ENCODE measurements at places on chromosomes 5 and 9.

- DNase-seq: no peak
These were observed 353.3 kb downstream of the MAN2A1 start for GRCh38 chr5:110043025-110043424.

GRCh38 chr5:72478684-72479083, 28.5 kb downstream of the ZNF366 start:
- no peak for DNase-seq

DNA sequence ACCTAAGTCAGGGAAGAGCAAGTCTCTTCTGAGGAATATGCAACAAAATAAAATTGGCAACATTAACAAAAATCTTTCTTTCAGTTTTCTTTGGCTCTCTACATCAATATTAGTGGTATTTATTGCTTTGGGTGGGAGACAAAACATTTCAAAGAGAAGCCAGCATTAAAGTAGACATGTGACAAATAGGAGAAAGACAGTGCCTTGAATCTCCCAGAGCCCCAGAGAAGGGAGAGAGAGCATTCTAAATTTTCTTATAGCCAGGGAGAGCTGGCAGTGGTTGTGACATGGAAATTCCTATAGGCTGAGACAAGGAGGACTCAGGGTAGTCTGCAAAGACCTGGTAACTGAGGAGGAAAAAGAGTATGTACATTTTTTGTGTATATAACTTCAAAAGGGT, 79.4 kb upstream of the NREP start:
- no peak for DNase-seq

- DNase-seq: no peak
These were observed 301.4 kb downstream of the TENT4A start for GRCh38 chr5:7014611-7015010.

GRCh38 chr5:38458174-38458573, 98.3 kb downstream of the LIFR start:
- no peak for DNase-seq

DNA sequence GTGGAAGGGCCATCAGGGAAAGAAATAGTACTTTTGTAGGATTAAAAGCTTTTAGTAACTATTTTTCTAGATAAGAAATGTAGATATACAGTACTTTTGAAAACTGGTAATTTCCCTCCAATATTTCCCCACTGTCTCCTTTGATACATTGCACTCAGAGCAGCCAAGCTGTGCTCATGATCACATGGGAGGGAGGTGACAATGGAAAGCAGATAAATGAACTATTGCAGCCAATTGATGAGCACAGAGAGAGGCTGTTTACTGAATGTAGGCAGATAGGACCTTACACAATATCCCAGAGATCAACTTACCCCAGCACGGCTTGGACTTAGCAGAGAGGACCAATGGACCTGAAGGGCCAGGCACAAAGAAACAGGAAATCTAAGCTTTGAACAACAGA, 178.0 kb upstream of the NREP start:
- DNase-seq: no peak

GRCh38 chr9:20335668-20336332, 286.5 kb downstream of the MLLT3 start:
- no peak for DNase-seq
